GM12878 (cell line): ENCODE measurements at places on chromosomes 2 and 18.

- DNase-seq, result no peak
These were observed 11.6 kb downstream of the RAB12 start for GRCh38 chr18:8620845-8621244.

- DNase-seq, result no peak
These were observed 38.5 kb downstream of the PARD3B start for GRCh38 chr2:204583773-204584172.

DNA sequence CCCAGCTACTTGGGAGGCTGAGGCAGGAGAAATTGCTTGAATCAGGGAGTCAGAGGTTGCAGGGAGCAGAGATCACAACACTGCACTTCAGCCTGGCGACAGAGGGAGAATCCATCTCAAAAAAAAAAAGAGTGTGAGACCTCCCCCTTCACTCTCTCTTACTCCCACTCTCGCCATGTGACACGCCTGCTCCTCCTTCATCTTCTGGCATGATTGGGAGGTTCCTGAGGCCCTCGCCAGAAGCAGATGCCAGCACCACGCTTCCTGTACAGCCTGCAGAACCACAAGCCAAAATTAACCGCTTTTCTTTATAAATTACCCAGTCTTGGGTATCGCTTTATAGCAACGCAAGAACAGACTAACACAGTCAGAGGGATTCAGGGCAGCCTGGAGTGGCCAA lies 66.3 kb upstream of the CREB1 start:
- no peak for DNase-seq

GRCh38 chr2:15956230-15956629 lies 15.9 kb downstream of the MYCN start:
- DNase-seq, result no peak

DNA sequence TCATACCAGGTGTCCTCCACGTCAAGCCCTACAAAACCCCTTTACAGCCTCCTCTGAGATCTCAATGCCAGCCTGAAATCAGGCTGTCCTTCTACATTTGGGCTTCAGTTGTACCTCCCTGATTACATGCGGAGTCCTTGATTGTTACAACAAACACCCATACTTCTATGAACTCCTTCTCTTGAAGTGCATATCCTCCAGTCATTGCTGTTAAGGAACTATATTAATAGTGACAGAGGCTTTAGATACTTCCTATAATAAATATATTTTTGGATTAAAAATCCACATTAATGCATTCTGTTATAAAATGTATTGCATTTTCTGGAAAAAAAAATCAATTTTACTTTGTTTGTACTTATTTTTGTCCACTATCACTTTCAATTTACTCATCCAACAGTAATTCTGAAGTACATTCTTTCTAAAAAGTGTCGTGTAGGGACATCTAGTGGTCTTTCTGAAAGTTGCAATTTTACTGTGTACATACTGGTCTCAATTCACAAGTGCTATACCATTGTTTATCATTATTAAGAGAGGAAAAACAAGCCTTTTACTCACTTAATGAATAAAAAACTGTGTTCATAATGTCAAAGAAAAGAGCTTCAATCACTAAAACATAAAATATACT lies 316.4 kb downstream of the DSEL start:
- DNase-seq, result peak; percentile 11
